SHP77 treated with DMSO at 0.1 percent for 48 hours (cell line): ENCODE measurements at places on chromosomes 13 and 19.

- no peak for DNase-seq
Measured at GRCh38 chr13:48985756-48986155, 10.0 kb downstream of the FNDC3A start.

DNA sequence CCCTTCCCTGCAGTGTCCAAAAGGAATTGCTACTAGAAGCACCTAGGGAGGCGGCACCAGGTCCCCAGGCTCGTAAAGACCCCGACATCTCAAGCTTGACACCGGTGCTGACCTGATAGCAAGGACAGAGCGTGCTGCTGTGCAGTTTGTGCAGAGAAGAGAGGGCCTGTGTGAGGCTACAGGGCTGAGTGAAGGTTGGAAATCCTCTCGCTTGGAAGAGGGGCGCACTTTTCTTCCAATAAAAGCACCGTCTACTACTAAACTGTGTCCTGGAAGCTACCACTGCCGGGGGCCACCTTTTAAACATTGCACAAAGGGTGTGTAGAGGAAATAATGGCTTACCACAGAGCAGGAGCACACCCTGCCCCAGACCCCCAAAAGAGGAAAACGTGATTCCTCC is 11.0 kb downstream of the TMEM272 start:
- no peak for DNase-seq

GRCh38 chr19:45423033-45423588 is 606 bp downstream of the ERCC1 start:
- DNase-seq, result no peak

- no peak for DNase-seq
Measured at GRCh38 chr19:10815969-10816644, 19.9 kb downstream of the TMED1 start.

GRCh38 chr19:1154731-1155351 is 19.2 kb downstream of the SBNO2 start:
- DNase-seq, result no peak

GRCh38 chr19:34734537-34735103 is 577 bp downstream of the ZNF181 start:
- DNase-seq, result no peak

DNA sequence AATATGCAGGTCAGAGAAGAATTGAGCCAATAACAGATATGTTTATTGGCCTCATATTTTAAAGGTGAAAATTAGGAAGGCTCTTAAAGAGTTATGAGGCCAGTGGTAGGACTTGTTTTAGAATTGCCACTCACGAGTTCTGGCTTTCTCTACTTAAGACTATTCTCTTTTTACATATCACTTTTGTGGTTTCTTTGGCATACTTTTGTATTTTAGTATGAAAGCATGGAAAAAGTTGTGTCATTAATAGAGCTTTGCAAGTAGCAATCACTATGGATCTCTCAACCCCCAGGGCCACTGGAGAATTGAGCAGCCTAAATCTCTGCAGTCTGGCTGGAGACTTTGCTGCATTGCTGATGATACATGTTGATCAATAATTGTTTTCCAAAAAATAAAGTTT is 64.6 kb upstream of the SOX21 start:
- no peak for DNase-seq

DNA sequence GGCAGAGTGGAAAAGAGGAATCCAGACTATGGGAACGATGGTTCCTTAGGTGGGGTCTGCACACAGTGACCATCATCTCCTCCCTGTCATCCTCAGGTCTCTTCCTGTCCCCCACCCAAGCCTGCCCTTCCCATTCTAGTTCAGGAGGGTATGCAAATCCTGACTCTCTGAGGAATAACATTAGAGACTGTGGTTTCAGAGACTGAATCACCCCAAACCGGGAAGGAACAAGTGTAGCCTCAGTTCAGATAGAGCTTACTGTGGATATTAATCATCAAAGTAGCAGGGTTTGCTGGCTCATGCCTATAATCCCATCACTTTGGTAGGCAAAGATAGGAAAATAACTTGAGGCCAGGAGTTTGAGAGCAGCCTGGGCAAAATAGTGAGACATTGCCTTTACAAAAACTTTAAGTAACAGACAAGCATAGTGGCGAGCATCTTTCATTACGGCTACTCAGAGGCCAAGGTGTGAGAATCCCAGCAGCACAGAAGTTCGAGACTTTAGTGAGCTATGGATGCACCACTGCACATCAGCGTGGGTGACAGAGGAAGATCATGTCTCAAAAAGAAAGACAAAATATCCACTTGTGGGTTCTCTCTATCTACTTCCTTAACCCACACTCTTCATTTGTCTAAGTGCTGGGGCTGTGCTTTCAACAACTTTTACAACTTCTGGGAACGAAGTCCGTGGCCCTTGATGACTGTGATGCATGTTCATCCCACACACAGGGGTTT is 19.3 kb upstream of the LGALS13 start:
- DNase-seq, result no peak

GRCh38 chr13:75373988-75374387 is 108.0 kb downstream of the TBC1D4 start:
- no peak for DNase-seq

GRCh38 chr13:114108141-114108761 is 24.2 kb downstream of the RASA3 start:
- no peak for DNase-seq

DNA sequence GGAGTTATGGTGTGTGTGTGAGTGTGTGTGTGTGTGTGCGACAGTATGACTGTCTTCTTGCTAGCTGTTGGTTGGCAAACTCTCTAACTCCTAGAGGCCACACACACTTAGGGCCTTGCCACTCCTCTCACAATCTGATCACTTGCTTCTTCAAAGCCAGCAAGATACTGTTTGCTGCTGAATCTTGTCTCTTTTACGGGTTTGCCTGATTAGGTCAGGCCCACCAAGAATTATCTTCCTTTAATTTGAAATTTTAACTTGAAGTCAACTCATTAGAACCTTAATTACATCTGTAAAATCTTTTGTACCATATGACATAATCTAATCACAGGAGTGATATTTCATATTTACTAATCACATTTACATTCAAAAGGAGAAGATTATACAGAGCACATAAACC is 359.2 kb upstream of the SGCG start:
- no peak for DNase-seq

DNA sequence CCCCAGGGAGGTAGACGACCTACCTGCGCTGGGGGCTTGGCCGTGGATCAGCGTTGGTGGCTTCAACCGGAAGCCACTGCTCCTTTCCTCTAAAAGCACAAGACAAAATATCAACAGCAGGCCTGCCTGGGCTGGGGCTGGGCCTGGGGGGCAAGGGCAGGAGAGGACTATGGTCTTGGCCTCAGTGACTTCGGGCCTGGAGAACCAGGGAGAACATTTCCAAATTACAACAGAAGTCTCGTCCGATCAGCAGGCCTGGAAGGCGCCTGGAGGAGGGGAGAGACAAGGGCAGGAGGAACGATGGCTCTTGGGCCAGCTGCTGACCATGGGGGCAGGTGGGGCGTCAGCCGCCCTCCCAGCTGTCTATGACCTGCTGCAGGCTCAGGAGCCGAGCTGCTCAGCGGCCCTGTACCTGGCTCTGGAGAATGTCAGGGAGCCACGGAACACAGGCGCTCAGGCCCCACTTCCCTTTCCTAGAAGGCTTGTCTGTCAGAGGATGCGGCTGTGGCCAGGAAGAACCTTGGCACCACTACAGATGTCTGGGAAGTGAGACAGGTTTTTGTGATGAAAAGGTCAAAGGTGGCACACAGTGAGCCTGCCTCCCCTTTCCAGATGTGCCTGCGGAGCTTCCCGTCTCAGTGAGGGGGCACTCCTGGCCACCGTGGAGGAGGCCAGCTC is 19.5 kb downstream of the CAPS start:
- no peak for DNase-seq

GRCh38 chr13:76890021-76890420 is 3.8 kb upstream of the KCTD12 start:
- DNase-seq, result no peak

- DNase-seq, result peak; percentile 45
Measured at GRCh38 chr19:47225746-47226425, 5.1 kb downstream of the BBC3 start.

GRCh38 chr13:25177012-25177411 is 4.9 kb upstream of the AMER2 start:
- no peak for DNase-seq

- DNase-seq, result no peak
Measured at GRCh38 chr13:38866649-38867048, 124.0 kb downstream of the STOML3 start.

DNA sequence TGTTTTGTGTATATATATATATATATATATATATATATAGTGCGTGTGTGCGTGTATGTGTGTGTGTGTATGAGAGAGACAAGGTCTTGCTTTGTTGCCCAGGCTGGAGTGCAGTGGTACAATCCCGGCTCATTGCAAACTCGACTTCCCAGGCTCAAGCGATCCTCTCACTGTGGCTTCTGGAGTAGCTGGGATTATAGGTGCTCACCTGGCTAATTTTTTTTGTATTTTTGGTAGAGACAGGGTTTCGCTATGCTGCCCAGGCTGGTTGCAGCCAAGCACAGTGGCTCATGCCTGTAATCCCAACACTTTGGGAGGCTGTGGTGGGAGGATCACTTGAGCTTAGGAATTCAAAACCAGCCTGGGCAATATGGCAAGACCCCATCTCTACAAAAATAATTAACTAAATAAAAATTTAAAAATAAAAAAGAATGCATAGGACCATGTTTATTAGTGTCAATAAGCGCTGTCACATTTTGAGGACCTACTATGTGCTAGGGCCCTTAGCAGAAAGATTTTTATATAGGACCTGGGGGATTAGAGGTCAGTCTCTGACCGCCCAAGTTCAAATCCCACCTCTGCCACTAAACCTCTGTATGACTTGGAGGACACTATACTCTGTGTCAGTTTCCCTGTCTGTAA is 1.8 kb downstream of the PVR start:
- DNase-seq, result no peak

- no peak for DNase-seq
Measured at GRCh38 chr13:68748038-68748437, 1359.6 kb upstream of the ATXN8OS start.

DNA sequence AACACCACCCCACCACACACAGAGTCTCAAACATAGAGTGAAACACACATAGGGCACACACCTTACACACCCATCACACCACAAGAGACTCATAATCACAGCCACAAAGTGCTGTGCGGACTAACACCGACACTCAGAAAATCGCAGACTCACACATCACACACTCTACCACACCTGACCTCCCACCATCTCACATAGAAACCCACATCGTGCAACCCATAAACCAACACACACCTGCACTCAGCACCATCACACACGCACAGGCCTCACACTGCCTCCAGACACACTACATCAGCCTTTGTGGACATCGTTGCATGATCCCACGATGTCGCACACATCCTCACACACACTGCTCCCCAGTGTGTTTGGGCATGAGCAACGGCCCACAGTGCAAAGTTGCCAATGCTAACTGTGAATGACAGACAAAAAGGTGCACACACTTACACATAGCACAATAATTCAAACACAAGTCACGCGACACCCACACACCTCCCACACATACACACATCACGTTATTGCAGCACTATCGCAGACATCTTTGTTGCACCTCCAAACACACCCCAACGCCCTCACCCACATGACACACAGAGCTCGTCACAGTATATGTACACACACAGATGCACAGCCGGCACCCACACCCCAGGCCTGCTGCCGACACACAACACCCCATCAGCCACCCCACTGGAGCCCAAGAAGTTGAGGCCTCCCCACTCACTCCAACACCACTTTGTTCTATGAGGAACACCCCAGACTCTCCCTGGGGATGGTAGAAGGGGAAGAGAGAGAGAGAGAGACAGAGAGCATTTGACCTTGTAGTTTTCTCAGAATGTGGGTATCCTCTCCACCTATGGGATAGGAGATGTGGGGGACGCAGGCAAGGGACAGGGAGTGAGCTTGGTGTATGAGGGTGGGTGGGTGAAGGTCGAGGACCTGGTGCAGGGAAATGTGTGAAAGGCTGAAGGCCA is 1.2 kb upstream of the ATP1A3 start:
- no peak for DNase-seq

DNA sequence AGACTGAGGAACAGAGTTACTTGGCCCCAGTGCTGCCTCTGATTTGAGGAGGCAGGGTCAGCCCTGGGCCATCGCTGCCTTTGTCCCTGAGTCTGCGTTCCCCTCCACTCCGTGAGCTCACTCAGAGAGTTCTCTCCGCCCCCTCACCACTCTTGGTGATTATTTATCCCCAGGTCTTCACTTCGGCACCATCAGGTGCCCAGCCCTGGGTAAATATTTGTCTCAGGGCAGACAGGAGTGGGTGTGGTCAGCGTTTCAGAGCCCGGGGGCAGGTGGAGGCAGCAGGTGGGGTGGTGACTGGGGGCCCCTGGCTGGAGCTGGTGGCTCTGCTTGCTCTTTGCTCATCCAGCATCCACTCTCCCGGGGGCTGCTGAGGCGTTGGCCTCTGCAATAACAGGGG is 20.6 kb downstream of the PPP1R37 start:
- DNase-seq, result peak; percentile 77

GRCh38 chr19:6038634-6039405 is 60.9 kb upstream of the RANBP3 start:
- DNase-seq, result no peak

DNA sequence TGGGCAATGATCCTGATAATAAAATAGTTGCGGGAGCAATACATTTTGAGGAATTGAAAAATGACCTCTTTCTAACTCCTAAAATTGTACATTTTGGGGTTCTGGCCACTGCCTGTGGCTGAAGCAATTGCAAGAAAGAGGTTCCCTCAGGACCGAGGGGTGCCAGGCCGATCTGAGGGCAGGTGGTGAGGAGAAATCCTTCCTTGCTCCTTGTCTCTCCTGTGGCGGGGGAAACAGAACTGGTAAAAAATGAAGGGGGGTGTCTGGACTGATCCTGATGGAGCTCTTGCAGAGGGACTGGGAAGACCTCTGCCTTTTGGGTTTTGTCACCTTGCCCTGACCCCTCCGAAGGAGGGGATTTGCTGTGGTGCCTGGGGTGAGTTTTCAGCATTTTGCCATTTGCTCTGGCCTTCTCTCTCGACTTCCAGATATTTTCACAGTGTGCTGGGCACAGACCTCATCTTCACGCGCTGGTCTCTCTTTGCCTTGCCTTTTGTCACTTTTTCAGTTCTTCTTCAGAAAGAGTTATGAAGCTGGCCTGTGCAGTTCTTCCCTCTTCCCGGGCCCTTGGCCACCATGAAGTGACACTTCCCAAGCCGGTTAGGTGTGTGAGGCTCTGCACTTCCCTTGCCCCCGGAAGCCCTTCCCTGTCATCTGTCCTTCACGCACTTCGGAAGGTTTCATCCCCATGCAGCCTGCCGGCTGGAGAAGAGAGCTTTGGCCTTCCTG is 22.2 kb downstream of the NFIX start:
- DNase-seq, result no peak

GRCh38 chr19:1149259-1150045 is 24.6 kb downstream of the SBNO2 start:
- DNase-seq, result no peak

DNA sequence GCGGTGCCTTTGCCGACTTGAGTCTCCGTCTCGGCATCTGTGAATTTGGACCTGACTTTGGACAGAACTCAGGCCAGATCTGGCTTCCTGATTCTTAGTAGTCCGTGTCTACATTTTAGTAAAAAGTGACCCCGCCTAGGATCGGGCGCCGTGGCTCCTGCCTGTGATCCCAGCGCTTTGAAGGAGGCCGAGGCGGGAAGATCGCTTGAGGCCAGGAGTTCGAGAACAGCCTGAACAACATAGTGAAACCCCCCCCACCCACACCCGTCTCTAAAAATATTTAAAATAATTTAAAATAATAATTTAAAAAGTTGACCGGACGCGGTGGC is 849 bp upstream of the TCF3 start:
- no peak for DNase-seq
